ENCODE measurements at places on chromosomes 1 and 21. TPM values are rescaled to one million over a fixed set of nuclear protein-coding genes. Genes with fewer than 3 reads are reported as not detected.

DNA sequence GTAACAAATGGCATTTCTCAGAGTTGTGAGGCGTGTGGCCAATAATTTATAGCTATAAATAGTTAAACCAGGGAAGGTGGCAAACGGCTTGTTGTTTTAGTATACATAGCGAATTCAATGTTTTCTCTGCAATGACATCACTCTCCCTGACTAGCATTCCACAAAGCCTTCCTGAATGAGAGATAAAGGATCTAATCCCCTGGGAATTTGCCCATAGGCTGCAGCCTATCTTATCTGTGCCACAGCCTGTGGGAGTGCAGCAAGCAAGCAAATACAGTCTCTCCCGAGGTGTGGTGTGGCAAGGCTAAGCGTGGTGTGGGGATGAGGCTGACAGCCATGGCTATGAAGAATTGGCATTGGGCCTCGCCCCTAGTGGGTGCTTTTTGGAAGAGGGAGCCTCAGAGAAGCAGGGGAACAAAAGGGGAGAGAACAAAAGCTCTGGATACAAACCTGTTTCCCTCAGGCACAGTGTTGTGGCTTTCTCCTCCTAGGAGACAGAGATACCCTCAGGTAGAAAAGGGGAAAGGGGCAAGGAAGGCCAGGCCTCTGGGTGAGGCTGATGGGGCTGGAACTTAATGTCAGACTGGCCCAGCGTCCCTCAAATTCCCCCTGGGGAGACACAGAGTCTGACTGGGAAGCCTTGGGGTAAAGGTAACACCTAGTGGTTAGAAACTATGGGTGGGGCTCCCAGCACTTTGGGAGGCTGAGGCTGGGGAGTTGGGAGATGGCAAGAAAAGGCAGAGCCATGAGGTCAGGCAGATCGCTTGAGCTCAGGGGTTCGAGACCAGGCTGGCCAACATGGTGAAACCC is 8.9 kb downstream of the TAGLN2 start:
- no peak for DNase-seq

- no peak for DNase-seq
Observed at GRCh38 chr1:32896451-32896850, 4.7 kb downstream of the TMEM54 start.

- no peak for DNase-seq
Observed at GRCh38 chr1:84078842-84079202, 65.2 kb upstream of the PRKACB start.

DNA sequence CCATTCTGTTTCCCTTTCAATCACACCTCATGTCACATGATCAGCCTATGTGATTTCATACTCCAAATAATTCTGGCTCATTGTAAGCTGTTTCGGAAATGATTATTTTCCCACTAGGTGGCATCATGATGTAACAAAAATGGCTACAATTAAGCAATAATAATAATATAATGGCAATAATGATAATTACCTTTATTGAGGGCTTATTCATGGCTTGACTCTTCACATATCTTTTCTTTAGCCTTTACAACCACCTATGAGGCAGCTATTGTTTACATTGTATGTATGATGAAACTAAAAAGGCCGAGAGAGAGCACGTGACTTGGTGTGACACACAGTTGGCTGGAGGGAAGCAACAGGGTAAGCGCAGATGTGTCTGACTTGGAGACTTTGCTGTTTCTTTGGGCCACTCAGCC is 12.5 kb upstream of the KPRP start:
- no peak for DNase-seq

DNA sequence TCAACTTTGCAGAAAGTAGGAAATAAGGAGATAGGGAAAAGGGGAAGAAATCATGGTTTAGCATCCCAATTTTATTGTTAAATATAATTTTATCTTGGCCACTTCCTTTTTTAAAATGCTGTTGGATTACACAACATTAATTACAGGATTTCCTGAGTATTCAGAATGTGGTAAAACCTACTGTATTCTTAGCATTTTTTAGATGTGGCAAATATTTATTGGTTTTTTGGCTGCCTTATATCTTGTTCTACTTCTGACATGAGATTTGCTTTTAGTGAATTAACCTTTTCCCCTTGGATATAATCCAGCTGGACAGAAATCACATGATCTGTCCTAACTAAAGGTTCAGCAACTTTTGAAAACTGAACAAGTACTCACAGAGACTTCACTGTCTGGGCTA is 104.9 kb downstream of the PTGS2 start:
- no peak for DNase-seq

DNA sequence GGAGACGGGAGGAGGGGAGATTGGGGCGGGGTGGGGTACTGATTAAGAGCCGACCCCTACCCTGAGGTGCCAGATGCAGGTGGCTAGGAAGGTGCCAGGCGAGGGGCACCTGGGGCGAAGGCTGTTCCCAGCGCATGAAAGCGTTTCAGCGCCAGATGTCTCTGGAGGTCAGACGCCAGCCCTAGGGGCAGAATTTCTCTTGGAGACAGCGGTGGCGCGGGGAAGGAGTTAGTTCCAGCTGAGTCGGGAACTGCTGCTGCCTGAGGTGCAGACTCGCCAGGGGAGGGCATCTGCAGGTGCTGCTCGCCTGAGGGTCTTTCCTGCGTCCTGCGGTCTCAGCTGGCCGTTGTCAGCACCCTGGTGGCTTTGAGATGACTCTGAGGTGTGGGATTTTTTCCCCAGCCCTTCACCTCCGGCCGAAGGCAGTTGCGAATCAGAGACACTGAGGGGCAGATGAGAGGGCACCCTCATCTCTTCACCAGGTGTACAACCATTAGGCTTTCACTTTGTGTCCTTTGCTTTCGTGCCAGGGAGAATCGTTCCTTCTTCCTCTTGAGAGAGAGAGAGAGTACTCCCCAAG is 539 bp downstream of the CGN start:
- DNase-seq, result peak; percentile 43

Gene TP73
- total RNA-seq, result 15.2 TPM

- no peak for DNase-seq
Observed at GRCh38 chr1:56803561-56804156, 15.5 kb downstream of the FYB2 start.

DNA sequence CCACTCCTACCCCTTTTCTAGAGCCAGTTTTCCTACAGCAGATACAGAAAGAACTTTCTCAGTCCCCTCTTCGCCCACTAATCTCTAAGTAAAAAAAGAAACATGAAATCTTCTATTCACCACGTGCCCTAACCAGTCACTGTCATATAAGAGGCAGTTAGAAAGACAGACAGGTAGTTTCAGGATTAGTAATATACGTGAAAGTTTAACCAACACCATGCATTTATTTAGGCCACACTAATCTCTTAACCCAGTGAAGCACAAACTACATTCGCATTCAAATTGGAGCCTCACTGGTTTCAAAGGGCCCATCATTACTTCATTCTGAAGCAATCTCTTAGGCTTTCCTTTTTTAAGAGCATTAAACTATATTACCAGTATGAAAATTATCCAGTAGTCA is 10.1 kb downstream of the GPATCH2 start:
- DNase-seq, result no peak

DNA sequence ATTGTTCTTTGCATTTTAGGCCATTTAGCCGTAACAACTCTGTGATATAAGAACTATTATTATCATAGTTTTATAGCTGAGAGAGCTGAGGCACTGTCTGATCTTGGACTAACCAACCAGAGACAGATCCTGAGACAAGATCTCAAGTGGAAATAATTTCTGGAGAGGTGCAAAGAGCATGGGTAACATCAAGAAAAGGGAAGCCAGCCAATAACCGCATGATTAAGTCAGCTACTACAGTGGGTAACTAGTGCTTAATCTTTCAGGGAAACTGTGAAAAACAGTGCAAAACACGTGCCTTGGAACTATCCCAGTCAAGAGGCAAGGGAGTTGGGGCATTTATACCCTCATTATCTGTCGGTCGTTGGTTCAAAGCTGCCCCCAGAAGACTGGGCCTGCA is 105.8 kb downstream of the OMA1 start:
- no peak for DNase-seq

GRCh38 chr1:32455958-32456357 is 8.9 kb upstream of the ZBTB8B start:
- DNase-seq, result no peak

Gene KRTAP13-2
- total RNA-seq, result not detected

GRCh38 chr1:167701510-167701909 is 20.3 kb upstream of the MPZL1 start:
- no peak for DNase-seq

DNA sequence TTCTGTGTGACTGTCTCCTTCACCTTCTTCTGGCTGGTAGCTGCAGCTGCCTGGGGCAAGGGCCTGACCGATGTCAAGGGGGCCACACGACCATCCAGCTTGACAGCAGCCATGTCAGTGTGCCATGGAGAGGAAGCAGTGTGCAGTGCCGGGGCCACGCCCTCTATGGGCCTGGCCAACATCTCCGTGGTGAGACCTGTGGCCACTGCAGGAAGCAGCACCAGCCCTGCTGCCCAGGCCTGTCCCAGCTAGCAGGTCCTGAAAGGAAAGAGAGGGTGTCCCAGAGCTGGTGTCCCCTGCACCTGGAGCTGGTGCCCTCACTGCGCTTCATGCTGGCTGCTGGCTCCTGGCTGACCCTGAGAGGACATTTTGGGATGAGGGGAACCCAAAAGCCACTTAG is 5.9 kb upstream of the ATXN7L2 start:
- peak; percentile 42 for DNase-seq

GRCh38 chr1:60262701-60263100 is 189.1 kb upstream of the C1orf87 start:
- no peak for DNase-seq

- DNase-seq, result no peak
Observed at GRCh38 chr1:114107474-114108435, 45.9 kb downstream of the SYT6 start.

- no peak for DNase-seq
Observed at GRCh38 chr1:216015116-216015515, 408.1 kb downstream of the USH2A start.

GRCh38 chr1:220922951-220923350 is 43.7 kb downstream of the HLX start:
- DNase-seq, result no peak

DNA sequence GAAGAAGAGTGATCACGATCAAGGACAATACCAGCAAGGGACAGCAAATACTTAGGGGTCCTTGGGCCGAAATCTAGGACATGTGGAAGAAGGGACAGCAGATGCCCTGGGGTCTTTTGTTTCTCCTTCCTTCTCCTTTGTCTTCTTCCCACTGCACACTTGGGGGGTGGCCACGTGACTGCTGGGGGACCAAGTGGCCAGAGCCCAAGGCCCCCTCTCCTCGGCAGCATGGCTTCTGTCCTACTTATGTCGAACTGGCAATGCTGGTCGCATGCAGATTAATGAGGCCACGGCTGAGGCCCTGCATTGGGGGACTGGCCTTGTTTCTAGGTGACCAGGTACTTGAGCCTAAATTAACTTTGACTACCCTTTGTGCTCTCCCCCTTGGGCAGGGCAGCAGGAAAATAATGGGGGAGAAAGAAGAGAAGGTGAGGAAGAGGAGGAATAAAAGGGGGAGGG is 83.0 kb downstream of the GRIK3 start:
- DNase-seq, result no peak

- DNase-seq, result no peak
Observed at GRCh38 chr21:17699524-17700189, 87.0 kb upstream of the BTG3 start.

Gene NR1I3
- total RNA-seq, result not detected

DNA sequence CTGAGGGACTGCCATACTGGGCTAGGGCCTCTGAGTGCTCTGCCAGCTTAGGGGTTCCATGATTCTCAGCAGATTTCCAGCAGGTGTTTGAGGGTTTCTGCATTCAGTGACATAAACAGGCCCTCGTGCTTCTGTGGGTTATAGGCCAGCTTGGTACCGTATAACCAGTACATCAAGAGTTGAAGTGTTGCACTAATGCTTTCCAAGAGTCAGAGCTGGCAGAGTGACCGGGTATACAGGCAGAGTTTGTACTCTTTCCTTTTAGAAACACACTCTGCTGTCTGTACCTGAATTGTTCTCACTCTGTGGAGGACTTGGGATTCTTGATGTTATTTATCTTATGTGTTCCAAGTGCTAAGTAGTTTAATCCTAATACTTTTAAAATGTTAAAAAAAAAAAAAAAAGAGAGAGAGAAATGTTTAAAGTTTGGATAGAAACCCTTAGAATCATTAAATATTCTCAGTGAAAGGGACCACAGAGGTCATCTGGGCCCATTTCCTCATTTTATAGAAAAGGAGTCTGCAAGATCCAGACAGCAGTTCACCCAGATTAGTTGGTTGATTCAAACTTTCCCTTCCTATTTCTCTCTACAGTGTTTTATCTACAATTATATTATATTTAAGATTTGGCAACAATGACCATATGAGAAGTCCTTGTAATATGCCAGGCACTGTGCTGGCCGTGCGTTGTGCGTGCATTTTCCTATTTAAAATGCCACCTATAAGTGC is 325.8 kb downstream of the KIF26B start:
- DNase-seq, result no peak

- no peak for DNase-seq
Observed at GRCh38 chr1:45263132-45263531, 56.7 kb upstream of the ZSWIM5 start.

DNA sequence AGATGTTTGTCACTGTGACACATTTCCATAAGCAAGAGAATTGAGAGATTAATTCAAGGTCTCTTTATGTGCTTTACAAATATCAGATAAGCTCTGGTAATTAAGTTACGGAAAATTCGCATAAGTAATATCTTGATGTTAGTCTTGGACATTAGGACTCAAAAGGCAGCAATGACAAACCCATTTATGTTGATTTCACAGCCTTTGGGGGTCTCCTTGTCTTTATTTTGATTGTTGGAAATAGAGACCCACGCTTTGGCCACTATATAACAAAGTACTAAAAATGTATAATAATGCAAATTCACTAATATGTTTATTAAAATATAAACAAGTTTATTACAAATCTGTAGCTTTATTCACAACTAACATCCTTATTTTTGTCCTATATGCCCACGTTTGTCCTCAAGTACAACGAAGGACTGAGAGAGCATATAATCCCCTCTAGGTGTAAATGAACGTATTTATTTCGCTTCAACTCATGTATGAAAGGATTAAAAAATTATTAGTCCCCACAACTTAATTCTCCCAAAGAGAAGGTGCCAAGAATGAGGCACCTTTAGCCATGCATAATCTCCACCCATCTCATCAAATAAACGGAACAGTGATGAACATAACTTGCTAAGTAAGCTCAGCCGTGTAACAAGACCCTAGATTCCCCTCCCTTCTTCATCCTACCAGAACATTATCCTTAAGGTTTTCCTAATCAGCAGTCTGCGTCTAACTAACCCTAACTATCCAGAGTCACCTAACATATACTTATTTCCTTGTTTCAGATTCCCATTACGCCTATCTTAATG is 1.6 kb upstream of the LAMC1 start:
- DNase-seq, result no peak

DNA sequence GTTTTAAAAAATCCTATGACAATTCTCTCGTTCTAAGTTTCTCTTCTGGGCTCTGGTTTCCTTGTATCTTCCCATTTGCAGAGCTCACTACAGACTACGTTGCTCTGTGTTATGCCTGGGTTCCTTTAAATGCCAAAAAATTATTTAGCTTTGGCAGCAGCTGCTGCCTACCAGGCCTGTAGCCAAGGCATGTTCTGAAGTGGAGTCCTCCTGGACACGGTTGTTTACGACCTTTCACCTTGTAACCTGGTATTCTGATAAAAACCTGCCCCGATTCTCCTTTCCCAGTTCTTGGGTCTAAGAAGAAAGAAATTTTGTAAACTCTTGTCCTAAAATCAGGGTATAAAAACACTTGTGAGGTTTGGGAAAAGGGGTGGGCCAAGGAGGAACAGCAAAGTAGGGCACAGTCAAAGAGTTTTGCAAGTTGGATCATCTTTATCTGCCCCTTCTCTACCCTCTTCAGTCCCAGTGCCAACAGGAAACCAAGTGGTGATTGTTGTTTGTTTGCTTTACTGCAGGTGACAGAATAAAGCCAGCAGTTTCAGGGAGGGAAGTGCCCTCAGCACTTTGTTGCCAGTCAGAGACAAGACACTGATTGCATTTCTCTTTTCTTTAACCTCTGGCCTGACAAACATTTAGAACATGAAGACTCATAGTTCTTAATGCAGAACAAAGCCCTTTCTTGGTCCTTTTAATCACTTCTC is 3.1 kb upstream of the TXNIP start:
- no peak for DNase-seq

Measured in activated CD8-positive, alpha-beta memory T cell treated with anti-CD3 and anti-CD28 coated beads, Interleukin-2, amount 10 ng/mL, durations not matched to agents 7 days and 5 days (primary cell).